ENCODE measurements at places on chromosomes 7 and 10.
A peak's percentile ranks its signal among the peaks of the same experiment; 100 is the strongest.

GRCh38 chr10:27513451-27514191 is 9.5 kb downstream of the RAB18 start:
- DNase-seq = peak; percentile 69

GRCh38 chr10:8048281-8049008 is 6.0 kb upstream of the GATA3 start:
- DNase-seq = no peak

DNA sequence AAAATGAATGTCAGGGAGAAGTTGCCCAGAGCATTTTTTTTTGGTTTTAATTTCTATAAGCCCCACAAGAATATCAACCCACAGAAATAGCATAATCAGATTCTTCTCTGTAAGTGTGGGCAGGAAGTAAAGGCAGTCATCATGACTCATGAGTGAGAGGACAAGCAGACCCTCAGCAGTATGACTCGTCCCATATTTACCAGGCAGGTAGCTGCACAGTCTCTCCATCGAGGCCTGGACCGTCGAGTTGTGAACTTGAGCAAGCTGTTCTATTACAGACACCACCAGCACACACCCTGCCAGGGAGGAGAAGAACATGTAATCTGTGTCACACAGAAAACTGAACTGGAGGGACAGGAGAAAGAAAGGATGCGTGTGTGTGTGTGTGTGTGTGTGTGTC is 37.8 kb downstream of the AOAH start:
- DNase-seq = peak; percentile 11

DNA sequence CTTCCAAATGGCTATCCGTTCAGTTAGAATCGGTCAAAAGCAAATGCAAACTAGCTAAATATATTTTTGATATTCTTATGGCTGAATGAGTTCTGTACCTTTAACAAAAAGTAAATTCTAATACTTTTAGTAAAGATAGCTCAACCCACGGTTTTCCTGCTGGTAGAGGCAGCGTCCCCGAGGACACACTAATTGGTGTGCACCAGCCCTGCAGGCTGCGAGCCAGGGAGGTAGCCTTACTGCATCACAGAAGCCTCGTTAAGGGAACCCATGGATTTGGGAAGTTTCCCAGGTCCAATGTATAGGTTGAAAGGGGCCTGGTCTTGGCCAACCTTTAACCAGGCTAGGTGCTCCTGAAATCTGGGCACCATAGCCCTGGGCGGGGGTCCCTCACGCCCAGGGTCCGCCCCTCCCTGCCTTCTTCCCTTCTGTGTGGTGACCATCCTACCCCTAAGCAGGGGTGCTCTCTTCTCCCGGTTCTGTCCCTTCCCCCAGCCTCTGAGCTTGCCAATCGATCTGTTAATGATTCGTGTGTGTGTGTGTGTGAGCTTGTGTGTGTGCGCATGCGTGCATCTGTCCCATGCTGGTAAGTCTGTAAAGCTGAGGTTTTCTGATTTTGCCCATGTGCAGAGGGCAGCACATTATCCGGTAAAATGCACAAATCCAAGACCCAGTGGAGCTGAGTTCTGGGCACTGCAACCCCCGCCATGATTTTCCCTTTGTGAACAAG is 191.7 kb downstream of the TCERG1L start:
- DNase-seq = no peak

DNA sequence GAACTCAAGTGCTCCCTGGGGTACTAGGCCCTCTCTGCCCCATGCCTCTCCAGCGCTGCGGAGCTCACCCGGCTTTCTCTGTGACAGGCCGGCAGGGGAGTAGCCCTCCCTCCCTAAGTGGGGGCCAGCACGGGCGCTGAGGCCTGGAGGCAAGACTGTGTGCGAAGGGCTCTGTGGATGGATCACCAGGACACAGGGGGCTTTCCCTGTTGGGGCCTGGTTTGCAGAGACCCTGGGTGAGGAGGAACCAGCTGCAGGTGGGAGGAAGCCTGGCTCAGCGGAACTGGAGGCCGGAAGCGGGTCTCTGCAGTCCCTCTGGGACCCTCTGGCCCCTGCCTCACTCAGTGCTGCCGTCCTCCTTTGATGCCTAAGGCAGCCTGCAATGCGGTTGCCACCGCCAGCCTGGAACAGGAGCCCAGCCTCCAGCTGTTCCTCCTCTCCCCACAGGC is 106.0 kb downstream of the CYTH3 start:
- no peak for DNase-seq

- DNase-seq = no peak
These were observed 41.3 kb downstream of the AVL9 start for GRCh38 chr7:32536585-32536984.

GRCh38 chr7:85074016-85074415 is 112.8 kb downstream of the SEMA3D start:
- DNase-seq = no peak

- DNase-seq = no peak
These were observed 287.0 kb downstream of the DOCK4 start for GRCh38 chr7:111919164-111919563.

GRCh38 chr10:29736366-29737073 is 101.7 kb upstream of the SVIL start:
- DNase-seq = peak; percentile 79

DNA sequence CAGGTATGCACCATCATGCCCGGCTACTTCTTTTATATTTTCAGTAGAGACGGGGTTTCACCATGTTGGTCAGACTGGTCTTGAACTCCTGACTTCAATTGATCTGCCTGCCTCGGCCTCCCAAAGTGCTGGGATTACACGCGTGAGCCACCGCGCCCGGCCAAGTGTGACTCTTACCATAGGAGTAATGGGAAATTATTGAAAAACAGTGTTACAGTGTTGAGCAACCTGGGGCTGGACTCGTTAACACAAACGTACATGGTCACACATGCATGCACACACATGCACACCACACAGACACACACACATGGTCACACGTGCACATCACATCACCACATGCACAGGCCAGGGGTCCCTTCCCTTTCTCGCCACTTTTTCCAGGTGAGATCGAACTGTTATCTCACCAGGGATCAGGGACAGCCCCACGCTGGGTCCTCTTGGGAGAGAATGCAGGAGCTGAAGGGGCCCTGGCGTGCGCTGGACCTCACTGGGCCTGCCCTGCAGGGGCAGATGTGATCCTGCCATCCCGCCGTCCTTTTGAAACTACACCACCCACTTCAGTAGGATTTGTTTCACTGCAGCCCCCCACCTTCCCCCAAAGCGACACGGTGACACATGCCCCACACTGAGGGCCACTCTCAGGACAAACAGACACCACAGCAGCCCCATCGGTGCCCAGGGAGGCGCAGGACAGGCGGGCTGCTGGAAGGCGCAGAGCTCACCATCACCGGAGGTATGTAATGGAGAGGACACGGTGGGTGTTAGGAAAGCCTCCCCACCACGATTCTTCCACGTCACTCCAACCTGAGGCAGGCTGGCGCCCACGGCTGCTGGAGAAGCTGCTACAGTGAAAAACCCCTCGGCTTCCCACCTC is 10.2 kb downstream of the RADIL start:
- no peak for DNase-seq

GRCh38 chr10:17452060-17452841 is 2.1 kb downstream of the ST8SIA6 start:
- peak; percentile 79 for DNase-seq

DNA sequence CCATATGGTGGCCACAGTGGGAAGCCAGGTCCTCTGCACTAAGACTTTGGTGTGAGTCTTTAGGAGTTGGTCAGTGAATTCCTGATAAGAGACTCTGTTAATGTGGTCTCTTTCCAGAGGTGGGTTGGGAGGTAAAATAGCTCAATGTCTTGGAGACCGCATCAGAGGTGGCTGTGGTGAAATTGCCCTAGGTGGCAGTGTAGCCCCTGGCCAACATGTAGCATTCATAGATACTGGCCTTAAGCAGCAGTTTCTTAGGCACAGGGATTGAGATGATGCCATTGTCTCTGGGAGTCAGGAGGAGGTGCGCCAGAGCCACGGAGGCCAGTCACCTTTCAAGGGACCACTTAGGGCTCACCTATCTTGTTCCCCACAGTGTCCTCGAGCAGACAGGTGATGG is 202.8 kb downstream of the CREB5 start:
- DNase-seq = peak; percentile 77

- DNase-seq = no peak
These were observed 43.3 kb upstream of the TMEM248 start for GRCh38 chr7:66877577-66878300.
